Right hindlimb (tissue), 1 donor: ENCODE measurements at places on chromosomes 13 and 19.

- peak; percentile 96 for DNase-seq
These were observed 15.2 kb upstream of the MYO1F start for GRCh38 chr19:8592231-8593009.

DNA sequence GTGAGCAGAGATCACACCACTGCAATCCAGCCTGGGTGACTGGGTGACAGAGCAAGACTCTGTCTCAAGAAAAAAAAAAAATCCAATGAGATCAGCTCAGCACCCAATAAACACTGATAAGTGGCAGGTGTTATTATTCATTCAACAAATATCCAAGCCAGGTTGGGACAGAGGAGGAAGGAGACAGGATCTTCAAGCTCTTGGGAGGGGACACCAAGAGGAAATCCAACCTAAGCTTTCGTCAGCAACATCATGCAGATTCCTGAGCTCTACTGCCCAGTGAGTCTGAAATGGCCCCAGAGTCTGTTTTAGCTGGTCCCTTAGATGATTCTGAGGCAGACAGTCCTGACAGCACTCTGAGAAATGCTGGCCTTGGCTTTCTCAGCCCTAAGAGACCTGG is 7.7 kb downstream of the RFX1 start:
- no peak for DNase-seq

DNA sequence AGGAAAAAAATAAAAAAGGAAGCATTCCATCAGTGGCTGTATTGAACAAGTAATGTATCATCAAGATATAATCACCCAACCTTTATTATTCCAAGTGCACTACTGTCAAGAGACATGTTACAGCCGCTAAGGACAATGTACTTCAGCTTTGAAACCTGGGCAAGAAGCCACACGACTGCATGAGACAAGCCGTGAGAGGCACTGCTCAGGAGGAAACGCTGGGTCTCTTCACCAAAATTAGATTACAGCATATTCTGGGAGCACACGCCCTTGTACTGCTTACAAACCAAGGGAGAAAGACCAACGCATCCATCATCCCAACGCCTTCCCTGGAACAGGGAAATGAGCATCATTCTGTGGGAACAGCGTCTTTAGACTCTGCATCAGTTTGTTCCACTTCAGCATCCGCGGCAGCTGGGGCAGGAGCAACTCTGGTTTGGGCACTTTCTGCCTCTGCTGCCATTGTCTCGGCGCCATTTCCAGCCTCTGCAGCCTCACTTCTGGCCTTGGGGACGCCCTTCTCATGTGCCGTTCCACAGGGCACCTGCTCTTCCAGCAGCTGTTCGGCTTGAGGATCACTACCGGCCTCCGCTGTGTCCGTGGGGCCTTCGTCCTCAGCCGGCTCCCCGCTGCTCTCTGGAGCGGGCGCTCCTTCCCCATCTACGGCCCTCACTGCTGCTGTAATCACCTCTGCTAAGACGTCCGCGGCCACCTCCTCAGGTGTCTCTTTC is 22.4 kb upstream of the BRD4 start:
- no peak for DNase-seq

- no peak for DNase-seq
These were observed 1.9 kb downstream of the EFNA2 start for GRCh38 chr19:1287354-1288225.

GRCh38 chr19:42086770-42087550 is 11.0 kb downstream of the ZNF574 start:
- DNase-seq, result no peak

- DNase-seq, result no peak
These were observed 30.7 kb upstream of the C13orf46 start for GRCh38 chr13:114004420-114005205.
